ENCODE measurements at places on chromosomes 12 and 14.

- no peak for DNase-seq
These were observed 13.2 kb downstream of the CLEC4E start for GRCh38 chr12:8527250-8528130.

- DNase-seq: no peak
These were observed 170.0 kb upstream of the PRMT8 start for GRCh38 chr12:3320881-3321509.

DNA sequence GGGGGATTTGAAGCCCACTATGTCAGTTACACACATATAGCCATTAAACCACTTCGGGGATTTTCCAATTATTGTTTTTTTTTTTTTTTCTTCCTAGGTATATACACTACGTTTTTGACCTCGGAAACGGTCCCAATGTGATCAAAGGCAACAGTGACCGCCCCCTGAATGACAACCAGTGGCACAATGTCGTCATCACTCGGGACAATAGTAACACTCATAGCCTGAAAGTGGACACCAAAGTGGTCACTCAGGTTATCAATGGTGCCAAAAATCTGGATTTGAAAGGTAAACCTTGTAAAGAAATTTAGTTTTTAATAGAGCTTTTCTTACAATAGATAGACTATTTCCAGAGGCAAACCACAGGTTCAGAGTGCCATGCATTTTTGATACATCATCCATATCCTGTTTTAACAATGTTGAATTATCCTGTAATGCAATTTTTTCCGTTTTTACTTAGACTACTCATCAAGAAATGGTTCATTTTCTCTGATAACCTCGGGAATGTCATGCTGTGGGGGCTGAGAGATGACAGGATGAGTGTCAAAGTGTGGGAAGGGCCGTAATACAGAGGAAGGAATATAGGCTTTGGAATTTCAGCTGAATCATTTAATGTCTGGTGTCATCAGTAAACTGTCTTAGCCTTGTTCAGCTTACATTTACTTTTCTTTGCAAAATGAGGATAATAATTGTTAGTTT, 797.1 kb downstream of the NRXN3 start:
- no peak for DNase-seq

DNA sequence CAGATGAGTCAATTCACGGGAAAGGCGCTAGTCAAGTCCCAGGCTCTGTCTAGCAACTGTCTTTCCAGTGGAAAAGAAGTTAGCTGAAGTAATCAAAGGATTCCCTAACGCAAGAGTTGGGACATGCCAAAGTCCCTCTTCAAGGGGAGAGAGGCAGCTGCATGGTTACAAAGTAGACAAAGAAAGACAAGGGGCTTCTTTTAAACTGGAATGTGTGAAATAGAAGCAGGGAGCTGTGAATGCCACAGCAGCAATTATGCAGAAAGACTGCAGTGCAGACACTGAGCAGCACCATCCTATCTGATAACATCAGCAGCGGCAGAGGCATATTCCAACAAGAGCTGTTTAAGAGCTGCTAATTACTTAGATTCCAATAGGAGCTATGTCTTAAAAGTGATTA, 12.5 kb upstream of the CIPC start:
- DNase-seq: no peak

DNA sequence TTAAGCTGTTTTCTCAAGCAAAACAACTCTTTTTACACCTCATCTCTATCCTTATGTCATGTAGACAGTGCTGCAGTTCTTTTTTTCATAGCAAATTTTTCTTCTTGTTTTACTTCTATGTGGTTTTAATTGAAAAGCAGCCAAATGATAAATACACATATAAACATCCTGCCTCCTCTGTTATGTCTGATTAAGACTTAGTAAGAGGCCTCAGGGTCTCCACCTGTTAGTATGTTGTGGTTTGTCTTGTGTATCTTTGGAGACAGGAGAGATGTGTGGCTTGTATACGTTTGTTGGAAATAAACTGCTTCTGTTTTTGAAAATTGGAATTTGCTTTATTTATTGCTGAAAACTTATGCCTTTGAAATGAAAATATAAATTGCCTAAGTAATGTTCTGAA, 32.0 kb downstream of the PEX5 start:
- DNase-seq: no peak

- DNase-seq: no peak
These were observed 26.9 kb downstream of the CNOT2 start for GRCh38 chr12:70270108-70270507.

- no peak for DNase-seq
These were observed 33.9 kb downstream of the TMEM19 start for GRCh38 chr12:71719647-71720370.

GRCh38 chr14:33693237-33693636, 257.6 kb downstream of the EGLN3 start:
- DNase-seq: no peak

DNA sequence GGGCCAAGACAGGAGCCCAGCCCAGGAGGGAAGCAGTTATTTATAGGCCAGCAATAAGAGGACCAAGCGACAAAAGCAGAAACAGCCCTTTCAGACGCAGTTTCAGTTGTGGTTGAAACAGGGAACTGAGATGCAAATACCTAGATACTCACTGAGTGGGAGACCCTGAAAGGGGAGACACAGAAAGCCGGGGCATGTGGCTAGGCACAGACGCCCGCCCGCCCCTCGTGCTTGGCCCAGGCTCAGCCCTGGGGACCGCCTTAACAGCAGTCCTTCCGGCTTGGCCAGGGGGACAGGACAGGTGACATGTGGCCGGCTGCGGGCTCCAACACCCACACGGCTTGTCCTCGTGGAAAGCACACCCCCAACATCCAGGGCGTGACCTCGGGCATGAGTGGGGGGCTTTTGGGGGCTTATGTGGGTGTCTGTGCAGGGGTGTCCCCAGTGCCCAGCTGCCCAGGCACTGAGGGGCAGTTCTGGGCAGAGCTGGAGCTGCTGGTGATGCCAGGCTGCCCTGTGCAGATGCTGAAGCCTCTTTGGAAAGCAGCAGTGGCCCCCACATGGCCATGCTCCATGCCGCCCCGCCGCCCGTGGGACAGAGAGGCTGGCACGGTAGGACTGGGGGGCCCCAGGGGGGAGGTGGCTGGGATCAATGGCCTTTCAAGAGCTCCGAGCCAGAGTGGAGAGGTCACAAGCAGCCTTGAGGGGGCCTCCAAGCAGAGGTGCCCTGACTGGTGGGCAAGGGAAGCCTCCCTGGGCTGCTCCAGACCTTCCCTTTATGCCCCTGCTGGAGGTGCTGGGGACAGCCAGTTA, 2.1 kb downstream of the PLD4 start:
- no peak for DNase-seq

DNA sequence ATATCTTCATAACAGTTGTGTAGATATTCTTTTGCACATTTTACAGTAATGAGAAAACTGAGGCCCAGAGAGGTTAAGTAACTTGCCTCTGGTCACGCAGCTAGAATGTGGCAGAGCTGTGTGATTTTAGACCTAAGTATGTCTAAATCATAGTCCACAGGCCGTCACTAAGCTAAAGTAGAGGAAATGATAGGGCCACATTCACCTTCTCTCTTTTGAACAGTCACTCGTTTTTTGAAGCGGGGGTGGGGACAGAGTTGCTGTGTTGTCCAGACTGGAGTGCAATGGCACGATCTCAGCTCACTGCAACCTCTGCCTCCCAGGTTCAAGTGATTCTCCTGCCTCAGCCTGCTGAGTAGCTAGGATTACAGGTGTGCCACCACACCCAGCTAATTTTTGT, 68.5 kb downstream of the RASSF3 start:
- no peak for DNase-seq

DNA sequence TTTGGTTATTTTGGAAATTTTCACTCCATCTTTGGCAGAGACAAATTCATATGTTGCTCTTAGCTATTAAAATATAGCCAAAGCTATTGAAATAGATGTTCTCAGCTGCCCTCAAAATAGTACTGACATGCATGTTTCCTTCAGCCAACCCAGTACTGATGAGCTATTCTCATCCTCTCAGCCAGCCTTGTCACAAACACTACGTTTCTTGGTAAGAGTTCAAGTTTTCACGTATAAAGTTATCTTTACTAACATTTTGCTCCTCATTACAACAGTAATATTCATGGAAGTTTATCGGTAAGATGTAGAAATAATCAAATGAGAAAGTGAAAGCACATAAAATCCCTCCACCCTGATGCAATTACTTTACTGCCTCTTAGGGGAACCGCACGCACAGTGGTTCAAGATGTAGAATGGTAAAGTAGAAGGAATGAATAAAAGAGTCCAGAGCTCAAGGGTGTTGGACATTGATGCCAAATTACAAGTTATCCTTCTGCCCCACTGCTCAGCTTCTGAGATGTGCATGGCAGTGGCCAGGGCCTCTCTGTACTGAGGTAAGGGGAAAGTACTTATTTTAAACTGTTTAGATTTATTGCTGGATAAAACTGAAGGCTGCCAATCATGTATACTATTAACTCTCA, 20.7 kb downstream of the GCH1 start:
- DNase-seq: no peak

DNA sequence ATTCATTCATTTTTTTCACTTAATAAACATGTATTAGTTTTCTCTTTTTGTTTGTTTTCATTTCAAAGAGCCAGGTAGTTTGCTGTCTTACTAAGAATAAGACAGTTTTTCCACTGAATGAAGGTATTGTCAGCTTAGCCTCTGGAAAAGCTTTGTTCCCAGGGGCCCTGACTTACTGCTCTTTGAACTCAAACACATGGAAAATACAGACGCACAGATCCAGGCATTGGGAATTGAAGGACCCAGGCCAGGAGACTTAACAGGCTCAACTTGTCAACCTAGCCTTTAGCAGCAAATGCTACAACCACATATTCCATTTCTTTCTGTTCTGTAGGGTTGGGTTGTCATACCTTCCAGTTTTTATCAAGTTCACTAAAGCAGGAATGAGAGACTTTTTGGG, 38.5 kb upstream of the SLCO1C1 start:
- DNase-seq: no peak

- DNase-seq: no peak
These were observed 20.5 kb downstream of the SARNP start for GRCh38 chr12:55797068-55797467.

DNA sequence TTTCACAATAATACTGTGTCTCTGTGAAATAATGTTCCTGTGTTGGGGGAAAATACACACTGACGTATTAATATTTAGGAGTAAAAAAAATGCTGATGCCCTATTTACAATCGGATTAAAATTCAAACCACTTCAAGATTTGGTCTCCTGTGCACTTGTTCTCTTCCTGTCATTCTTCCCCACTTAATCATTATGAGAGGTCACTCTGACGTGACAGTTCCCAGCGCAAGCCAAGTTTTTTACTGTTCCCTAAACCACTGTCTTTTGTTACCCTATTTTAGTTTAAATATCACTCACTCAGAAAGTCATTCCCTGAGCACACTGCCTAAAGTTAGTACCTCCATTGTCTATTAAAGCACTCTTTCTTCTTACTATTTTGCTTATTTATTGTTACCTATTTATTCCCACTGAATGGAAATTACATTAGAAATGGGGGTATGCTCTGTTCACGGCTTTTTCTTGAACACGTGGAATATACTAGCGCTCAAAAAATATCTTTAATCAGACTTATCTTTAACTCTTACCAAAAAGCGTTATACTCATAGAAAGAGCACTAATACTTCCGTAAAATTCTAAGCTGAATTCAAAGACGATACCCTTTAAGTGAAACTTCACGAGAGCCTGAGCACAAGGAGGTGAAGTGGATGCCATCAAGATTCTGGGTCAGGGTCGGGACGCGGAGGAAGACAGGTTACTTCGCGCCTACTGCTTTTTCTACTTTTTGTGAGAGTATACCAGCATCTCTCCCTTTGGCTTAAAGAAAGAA, 670 bp upstream of the PSMA3 start:
- DNase-seq: no peak

DNA sequence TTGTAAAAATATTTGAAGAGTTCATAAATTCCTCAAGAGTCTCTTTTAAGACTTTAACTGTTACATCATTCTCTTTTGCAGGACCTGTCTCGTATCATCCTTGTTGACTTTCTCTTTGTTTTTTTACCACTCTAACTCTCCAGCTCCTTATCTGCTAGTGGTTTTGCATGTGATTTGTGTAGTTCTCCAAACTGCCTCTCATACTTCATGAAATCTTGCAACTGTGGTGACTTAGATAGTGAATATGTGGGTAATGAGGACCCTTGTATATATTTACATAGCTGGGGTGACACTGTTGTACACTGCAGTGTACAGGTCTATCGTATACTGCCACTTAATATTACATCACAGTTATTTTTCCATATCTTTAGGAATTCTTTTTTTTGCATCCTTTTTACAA, 40.2 kb upstream of the EMP1 start:
- no peak for DNase-seq

DNA sequence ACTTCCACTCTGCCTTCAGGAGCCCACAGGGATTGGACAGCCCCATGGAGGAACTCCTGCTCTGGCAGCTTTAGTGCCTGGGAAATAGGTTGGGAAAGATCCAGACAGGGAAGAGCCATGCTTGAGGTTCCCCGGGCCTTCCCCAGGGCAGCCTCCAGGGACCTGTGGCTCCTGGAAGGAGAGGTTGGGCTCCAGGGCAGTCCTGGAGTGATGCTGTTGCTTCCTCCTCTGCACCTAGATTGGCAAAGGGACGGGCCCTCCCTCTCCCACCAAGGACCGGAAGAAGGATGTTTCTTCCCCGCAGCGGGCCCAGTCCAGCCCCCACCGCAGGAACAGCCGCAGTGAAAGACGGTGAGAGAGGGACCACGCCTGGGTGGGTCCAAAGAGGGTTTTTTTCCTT, 16.5 kb downstream of the VASH1 start:
- DNase-seq: no peak

GRCh38 chr14:28831126-28831525, 64.5 kb downstream of the FOXG1 start:
- DNase-seq: no peak

- no peak for DNase-seq
These were observed 870.8 kb downstream of the GALC start for GRCh38 chr14:87122166-87122565.

DNA sequence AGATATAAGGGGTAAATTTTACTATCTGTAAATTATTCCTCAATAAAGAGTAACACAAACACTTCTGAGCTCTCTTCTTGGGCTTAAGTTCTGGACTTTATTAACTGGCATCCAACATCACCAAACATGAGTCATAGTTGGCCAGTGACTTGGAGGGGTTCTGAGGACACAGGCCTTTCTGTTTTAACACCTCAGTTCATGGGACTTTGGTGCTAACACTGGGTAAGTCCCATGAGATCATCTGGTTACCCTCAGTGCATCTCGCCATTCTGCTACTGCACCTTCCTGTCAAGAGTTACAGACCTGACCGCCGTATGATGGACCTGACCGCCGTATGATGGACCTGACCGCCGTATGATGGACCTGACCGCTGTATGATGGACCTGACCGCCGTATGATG, 9.9 kb downstream of the SLC15A4 start:
- DNase-seq: no peak

Measured in stimulated activated CD8-positive, alpha-beta memory T cell treated with anti-CD3 and anti-CD28 coated beads, Interleukin-15, amount 100 ng/mL, for 24 hours (primary cell).